Activated T-cell treated with anti-CD3 and anti-CD28 coated beads for 4 hours (primary cell): ENCODE measurements at places on chromosomes 6 and 20.

DNA sequence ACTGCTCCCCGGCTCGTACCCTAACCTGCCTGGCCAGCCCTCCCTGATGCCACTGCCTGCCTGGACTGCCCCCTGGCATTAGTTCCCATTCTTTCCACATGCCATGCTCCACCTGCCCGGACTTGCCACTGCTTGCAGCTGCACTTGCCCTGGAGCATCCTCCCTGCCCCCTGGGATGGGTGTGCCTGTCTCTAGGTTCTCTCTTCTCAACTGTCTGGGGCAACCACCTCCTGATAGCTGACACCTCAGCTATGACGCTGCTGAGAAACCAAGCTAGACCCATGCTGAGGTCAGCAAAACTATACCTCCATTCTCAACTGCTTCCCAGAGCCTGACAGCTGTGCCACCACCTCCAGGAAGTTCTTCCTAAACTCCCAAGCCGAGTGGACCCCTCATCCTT, 72.1 kb downstream of the PERP start:
- no peak for DNase-seq

- DNase-seq, result no peak
These were observed at the start of gene ARMC12 for GRCh38 chr6:35736982-35737412. Gene ARMC12, plus strand, starts transcription at chr6:35737032. Its CDS starts 77 bp downstream, at chr6:35737109.

- DNase-seq, result no peak
These were observed 200.5 kb upstream of the ARG1 start for GRCh38 chr6:131372535-131372934.

DNA sequence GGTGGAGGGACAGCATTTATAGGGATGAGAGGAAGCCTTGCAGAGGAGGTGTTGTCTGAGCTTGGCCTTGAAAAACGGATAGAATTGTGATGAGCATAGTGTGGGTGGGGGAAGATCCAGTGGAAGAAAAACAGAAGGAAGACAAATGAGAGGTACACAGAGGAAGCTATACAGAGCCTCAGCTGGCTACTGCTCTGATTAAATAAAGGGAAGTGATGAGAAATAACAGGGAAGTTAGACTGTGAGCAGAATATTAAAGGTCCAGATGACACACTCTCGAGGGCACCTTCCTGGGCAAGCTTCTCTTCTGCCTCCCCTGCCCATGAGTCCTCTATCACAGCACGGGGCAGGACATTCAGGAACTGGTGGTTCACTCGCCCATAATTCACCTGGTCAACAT, 182.3 kb downstream of the KIF16B start:
- no peak for DNase-seq

- DNase-seq, result no peak
These were observed 24.6 kb downstream of the JAG1 start for GRCh38 chr20:10649080-10649796.

- peak; percentile 30 for DNase-seq
These were observed 61.4 kb upstream of the JARID2 start for GRCh38 chr6:15184441-15184861.

GRCh38 chr6:169035385-169036240, 218.0 kb downstream of the THBS2 start:
- no peak for DNase-seq

DNA sequence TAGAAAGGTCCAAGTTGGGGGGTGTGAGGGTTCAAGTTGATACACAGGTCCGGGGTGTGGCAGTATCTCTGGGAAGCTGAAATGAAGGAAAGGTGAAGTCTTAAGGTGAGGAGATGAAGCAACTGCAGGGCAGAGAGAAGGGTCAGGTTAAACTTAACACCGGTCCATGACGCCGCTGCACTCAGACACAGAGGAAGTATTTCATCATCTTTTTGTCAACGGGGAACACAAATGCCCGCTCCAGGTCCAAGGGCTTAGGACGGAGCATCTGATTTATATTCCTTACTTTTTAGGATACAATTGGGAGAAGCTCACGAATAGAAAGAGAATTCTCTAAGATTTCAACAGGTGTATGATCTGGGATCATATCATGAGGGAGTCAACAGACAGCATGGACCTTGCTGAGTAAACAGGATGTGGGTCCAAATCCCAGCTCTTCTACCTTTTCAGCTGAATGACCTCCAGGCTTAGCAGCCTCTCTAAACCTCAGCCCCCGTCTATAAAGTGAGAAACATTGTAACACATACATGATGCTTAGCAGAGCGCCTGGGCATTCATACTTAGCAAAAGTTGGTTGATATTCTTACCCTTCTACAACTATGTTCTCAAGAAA, 197.5 kb downstream of the ATXN1 start:
- no peak for DNase-seq

- DNase-seq, result no peak
These were observed 4.7 kb upstream of the SCUBE3 start for GRCh38 chr6:35209081-35209480.

GRCh38 chr20:49642816-49643215, 70.9 kb downstream of the B4GALT5 start:
- no peak for DNase-seq

GRCh38 chr20:17511401-17511800, 19.8 kb downstream of the BFSP1 start:
- DNase-seq, result no peak

DNA sequence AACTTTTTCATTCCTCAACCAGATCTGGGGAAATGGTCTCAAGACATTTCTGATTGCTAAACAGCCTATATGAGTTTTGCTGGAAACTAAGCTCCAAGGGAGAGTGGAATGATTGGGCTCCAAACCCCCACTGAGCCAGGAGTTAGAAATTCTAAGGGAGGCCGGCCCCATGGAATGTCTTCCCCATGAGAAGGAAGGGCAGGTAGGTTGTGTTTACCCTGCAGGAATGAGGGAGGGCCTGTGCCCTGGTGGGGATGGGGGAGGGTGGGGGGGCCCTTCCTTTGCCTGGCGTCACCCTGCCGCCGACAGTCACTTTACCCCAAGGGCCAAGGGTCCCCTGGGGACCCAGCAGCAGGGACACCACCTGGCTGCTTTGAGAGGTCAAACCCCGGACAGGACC, 298.9 kb downstream of the TFAP2C start:
- DNase-seq, result no peak

- no peak for DNase-seq
These were observed 92.8 kb upstream of the SASH1 start for GRCh38 chr6:148249679-148250375.

- DNase-seq, result no peak
These were observed 1106.4 kb upstream of the CITED2 start for GRCh38 chr6:140480852-140481251.

- peak; percentile 51 for DNase-seq
These were observed 2.1 kb downstream of the VEGFA start for GRCh38 chr6:43771858-43772680.

GRCh38 chr6:106626485-106626884, 2.8 kb downstream of the RTN4IP1 start:
- DNase-seq, result no peak

GRCh38 chr6:144150710-144151657, 667 bp downstream of the STX11 start:
- DNase-seq, result peak; percentile 48

GRCh38 chr20:29873946-29874345, 1383.5 kb upstream of the DEFB115 start:
- DNase-seq, result no peak

- DNase-seq, result no peak
These were observed 147.9 kb upstream of the BTBD3 start for GRCh38 chr20:11769825-11770224.

DNA sequence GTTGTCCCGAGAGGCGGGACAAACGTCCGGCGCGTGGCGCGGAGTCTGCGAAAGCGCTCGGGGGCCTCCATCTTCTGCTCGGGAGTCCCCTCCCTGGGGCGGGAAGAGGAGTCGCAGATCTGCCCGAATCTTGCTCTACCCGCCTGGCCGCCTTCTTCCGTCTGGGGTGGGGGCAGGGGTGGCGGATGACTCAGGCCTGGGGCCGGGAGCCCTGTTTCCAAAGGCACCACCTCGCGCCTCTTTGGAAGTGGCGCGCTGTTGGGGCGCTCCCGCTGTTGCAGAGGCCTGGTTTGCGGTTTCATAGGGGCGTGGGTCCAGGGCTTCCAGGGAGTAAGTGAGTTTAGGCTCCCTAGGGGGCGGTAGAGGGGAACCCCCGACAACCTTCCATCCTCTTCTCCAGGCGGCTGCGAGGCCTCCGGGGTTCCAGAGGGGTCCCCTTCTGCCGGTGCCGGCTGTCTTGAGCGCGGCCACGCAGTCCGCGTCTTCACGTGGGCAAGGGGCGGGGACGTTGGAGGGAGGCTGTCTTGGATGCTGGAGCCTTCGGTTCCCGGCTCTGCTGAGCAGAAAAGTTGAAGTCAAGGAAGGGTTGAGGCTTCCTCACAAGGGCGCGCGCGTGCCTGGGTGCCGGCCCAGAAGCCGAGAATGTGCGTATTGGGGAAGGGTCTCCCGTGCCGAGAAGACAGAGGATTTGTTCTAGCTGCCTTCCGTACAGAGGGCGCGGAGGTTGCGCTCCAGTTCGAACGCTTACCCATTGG, 2.6 kb upstream of the TFAP2C start:
- no peak for DNase-seq

DNA sequence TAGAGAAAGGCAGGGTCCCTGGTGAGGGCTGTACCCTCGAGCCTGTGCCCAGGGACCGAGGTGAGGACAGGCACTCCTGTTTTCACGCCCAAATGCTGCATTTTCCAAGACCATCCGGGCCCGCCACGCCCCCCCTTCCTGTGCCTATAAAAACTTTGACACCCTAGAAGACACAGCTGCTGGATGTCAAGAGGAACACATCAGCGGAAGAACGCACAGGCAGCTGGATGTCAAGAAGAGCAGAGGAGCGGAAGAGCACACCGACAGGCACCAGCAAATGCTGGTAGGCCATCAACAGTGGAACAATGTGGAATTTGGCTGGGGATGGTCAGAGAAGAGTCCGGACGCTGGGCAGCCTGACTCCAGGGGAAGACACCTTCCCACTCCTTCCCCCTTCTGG, 56.1 kb downstream of the TXLNB start:
- DNase-seq, result no peak

GRCh38 chr6:25035512-25036435, 100.0 kb upstream of the RIPOR2 start:
- DNase-seq, result no peak

GRCh38 chr6:134437376-134437775, 119.5 kb upstream of the SGK1 start:
- DNase-seq, result no peak

DNA sequence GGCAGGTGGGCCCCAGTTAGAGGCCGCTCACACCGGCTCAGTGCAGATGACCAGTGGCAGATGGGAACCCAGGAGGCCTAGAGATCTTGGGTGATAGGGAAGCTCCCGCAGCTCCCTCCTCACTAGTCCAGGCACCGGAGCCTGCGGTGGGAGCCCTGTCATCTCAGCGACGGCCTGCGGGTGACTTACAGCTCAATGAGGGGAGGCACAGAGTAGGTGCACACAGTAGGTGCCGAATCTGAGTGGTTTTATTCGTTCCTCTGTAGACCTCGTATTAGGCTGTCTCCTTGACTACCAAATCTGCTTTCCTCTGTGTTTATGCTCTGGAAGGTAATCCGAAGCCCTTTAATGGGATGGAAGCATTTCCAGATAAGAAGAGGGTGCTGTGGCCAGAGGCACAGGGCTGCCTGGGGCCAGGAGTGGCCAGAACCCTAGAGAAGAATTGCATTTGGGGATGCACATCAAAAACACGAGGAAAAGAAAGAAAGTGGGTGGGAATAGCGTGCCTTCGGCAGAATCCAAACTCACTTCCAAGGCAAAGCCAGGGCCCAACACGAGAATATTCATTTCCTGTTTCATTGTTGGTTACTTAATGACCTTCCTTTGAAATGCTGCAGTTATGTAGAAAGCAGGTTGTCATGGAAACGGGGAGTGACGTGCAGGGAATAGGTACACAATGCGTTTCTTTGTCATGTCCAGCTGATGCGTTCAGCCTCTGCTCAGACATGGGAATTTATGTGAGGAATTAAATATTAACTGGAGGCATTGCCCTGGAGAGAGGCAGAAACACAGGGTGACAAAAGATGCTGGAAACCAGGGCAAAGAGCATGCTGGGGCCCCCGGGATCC, 24.7 kb downstream of the MYT1 start:
- no peak for DNase-seq

- no peak for DNase-seq
These were observed 233.1 kb upstream of the FERMT1 start for GRCh38 chr20:6355754-6356451.

GRCh38 chr6:54716877-54717276, 129.7 kb upstream of the FAM83B start:
- no peak for DNase-seq

- DNase-seq, result no peak
These were observed 201.3 kb upstream of the BTBD3 start for GRCh38 chr20:11716239-11716944.

GRCh38 chr6:110628330-110628729, 151.9 kb upstream of the SLC22A16 start:
- no peak for DNase-seq

- DNase-seq, result no peak
These were observed 24.2 kb downstream of the PDRG1 start for GRCh38 chr20:31927627-31928159.

DNA sequence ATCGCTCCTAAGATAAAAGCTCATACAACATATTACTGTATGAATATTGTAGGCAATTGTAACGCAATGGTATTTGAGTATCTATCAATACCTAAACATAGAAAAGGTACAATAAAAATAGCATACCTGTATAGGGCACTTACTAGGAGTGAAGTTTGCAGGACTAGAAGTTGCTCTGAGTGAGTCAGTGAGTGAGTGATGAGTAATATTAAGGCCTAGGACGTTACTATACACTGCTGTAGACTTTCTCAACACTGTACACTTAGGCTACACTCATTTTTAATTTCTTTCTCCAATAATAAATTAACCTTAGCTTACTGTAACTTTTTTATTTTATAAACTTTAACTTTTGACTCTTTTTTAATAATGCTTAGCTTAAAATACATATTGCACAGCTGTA, 546.9 kb downstream of the HACE1 start:
- no peak for DNase-seq

- no peak for DNase-seq
These were observed 26.1 kb upstream of the TBC1D7 start for GRCh38 chr6:13354331-13355042.

DNA sequence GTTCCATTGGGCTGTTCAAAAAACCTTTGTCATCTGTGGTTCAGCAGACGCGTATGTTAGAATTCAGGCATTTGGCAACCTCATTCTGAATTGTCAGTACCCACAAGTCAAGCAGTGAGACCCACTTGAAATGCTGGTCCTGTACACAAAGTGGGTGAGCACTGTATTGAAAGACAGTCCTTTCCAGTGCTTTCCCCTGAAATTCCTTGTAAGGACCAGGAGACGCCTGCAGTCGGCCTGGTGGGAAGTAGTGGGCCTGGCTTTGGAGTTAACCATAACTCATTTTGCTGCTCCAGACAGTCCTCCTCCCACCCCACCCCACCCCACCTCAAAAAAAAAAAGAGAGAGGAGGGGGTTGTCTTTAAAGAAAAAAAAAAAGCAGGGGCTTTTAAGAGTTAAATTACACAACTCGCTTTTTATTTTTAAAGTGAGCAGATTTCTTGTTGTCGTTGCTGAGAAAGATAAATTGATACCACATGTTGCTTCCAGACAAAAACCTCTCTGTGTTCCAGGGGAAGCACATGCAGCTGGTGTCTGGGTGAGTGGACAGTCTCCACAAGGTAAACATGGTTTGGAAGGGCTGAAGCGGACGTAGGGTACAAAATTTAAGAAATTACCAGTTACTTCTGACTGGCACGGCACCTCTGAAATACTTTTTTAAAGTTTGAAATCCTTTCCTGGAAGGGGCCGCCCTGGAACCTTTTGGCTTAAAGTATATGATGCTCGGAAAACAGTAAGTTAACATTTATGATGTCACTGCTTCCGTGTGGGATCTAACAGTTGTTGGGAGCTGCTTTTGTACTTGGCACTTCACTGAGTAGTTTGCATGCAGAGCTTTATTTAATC, 95.3 kb downstream of the FOXO3 start:
- no peak for DNase-seq

- no peak for DNase-seq
These were observed 44.2 kb downstream of the FGD2 start for GRCh38 chr6:37049758-37050044.

- no peak for DNase-seq
These were observed 48.6 kb upstream of the FABP7 start for GRCh38 chr6:122730775-122731386.
